ENCODE measurements at places on chromosomes 12 and 14.

DNA sequence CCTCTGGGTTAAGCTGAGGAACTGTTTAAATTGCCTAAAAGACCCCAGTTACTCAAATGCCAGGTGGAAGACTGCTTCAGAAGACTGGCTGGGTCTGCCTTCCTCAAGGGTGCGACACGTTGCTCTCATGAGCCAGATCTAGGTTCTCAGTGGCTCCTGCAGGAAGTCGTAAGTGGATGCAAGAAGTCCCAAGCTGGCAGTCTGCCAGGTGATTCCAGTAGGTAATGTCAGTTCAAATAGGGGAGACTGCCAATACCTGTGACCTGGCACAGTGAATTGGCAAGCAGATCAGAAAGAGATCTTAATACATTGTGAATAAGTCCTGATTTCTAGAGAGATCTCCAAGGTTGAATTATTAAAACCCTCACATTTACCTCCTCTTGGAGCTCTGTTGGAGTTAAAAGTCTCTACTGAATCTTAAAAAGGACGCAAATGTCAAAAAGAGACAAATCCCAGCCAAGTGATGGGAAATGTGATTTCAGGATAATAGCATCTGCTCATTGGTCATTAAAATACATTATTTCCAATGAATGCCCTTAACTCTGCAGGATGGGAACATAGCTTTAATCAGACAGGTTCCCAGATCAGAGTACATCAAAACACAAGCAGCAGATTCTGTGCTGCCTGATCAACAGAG is 98.8 kb upstream of the FRMD6 start:
- no peak for DNase-seq

DNA sequence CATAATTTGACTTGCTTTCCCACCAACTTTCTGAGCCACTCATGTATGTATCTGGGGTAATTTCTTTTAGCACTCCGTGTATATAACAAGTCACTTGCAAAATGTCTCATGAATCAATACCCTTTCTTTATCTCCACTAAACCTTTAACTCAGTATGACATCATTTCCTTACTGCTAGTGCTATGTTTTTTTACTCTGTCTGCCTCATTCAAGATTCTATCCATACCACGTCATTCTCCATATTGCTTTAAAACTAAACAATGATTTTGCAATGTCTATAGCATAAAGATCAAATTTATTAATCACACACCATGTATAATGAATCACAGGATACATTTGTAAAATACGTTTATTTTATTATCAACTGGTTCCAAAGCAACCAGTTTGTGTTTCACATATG is 178.2 kb downstream of the PIK3C2G start:
- no peak for DNase-seq

GRCh38 chr12:75611041-75611440 is 99.6 kb upstream of the KRR1 start:
- DNase-seq: no peak

DNA sequence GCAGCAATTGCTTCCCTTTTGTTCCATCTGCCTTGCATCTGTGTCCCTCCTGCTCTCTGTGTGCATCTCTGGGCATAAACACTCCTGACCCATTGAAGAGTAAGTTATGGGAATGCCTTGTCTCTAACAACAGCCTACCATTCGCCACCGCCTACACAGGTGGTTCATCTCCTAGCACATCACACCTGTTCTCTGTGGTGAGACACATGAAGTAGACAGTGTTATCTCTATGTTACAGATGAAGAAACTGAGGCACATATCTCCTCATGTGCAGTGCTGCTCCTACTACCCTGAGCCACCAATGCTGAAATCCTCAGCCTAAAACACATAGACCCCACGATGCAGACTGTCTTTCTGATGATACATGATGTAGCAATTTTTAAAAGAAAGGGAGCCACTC is 77.6 kb downstream of the PITPNM2 start:
- DNase-seq: no peak
